ENCODE measurements at places on chromosomes 1 and 21. TPM values are rescaled to one million over a fixed set of nuclear protein-coding genes. Genes with fewer than 3 reads are reported as not detected.
A peak's percentile ranks its signal among the peaks of the same experiment; 100 is the strongest.

DNA sequence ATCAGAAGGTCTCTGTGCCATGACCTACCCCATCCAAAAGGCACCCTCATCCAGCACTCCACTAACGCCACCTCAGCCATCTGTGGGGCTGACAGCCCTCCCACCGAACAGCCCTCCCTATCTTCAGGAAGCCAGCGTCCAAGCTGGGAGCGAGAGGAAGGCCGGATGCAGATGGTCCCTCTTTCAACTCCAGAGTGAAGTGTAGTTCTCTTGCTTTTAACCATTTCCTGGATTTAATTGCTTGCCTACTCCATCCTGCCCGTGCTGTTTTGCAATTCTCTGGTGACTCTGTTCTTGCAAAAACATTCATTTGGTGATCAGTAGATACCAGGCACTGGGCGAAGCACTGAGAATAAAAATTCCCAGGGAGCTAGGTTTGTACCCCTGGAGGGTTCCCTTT is 8.2 kb upstream of the DYRK1A start:
- H3K27ac ChIP-seq = no peak overlapping the region
- no peak overlapping the region for H3K4me3 ChIP-seq
- no peaks in the 10 kb centered on the region for H3K27me3 ChIP-seq
- H3K36me3 ChIP-seq = no peaks in the 10 kb centered on the region

- H3K27me3 ChIP-seq = no peaks in the 10 kb centered on the region
- peak; percentile 44 for DNase-seq
- no peak overlapping the region for H3K4me3 ChIP-seq
Observed at GRCh38 chr1:209601809-209602657, 18.5 kb downstream of the CAMK1G start.

Gene CFAP107
- not detected for total RNA-seq

Gene INSRR
- not detected for total RNA-seq

GRCh38 chr1:84247425-84248220 is 53.9 kb upstream of the SAMD13 start:
- H3K27me3 ChIP-seq = no peaks in the 10 kb centered on the region
- no peaks in the 10 kb centered on the region for H3K36me3 ChIP-seq
- H3K4me3 ChIP-seq = no peak overlapping the region
- H3K27ac ChIP-seq = no peak overlapping the region

GRCh38 chr1:151290709-151291303 is 8.7 kb downstream of the ZNF687 start:
- H3K4me1 ChIP-seq = no peaks in the 10 kb centered on the region
- H3K4me3 ChIP-seq = no peak overlapping the region
- DNase-seq = peak; percentile 23
- no peak overlapping the region for H3K27ac ChIP-seq
- H3K27me3 ChIP-seq = no peaks in the 10 kb centered on the region
- H3K36me3 ChIP-seq = no peaks in the 10 kb centered on the region

- H3K27me3 ChIP-seq = no peaks in the 10 kb centered on the region
- peak; percentile 30 for DNase-seq
- no peaks in the 10 kb centered on the region for H3K36me3 ChIP-seq
- peaks cover under 1% of the 10 kb centered on the region for H3K4me1 ChIP-seq
- no peak overlapping the region for H3K27ac ChIP-seq
Observed at GRCh38 chr1:7552402-7552801, 218.7 kb upstream of the VAMP3 start.

DNA sequence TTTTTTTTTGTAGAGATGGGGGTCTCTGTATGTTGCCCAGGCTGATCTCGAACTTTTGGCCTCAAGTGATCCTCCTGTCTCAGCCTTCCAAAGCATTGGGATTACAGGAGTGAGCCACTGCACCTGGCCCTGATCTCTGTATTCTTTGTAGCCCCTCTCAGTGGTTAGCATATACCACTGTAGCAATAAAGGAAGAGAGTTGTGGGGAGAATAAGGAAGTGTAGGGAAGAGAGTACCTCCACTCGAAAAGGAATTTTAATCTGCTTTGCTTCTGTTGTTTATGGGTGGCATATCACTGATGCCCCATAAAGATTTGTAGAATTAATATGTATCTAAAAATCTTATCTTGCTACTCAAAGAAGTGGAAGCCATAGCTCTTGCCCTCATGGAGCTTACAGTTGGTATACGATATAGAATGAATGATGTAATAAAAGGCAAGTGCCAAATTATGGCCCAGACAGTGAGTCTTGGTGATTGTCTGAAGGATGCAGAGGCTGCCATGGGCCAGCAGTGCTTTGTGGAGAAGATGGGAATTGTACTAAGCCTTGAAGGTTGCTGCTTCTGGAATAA is 96.0 kb downstream of the CLIC6 start:
- DNase-seq = no peak
- no peaks in the 10 kb centered on the region for H3K4me1 ChIP-seq
- no peaks in the 10 kb centered on the region for H3K36me3 ChIP-seq
- no peak overlapping the region for H3K4me3 ChIP-seq

DNA sequence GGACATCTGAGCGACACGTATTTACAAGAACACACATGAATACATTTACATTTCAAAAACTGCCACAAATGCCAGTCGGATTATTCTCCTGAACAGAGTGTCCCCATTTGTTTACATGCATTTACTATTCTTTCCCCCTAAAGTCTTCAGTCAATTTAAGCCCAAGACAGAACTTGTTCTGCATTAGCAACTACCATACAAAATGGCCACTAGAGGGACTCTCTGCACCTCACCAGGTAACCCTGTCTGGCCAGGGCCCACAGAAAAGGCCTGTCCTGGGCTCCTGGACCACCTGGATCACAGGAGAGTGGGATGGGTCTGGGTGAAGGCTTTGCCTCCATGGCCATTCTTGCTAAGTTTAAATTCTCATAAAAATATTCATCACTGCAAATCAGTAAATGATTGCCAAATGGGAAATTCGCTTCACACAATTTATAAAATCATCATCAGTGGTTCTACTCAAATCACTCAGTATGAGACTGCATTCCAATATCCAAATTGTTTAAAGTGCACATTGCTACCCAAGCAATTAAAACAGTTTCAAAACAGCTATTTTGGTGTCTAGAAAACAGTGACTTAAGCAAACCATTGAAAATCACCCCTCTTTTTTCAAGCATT is 12.5 kb upstream of the GUCA2A start:
- no peaks in the 10 kb centered on the region for H3K27me3 ChIP-seq
- H3K27ac ChIP-seq = no peak overlapping the region
- H3K36me3 ChIP-seq = no peaks in the 10 kb centered on the region

Gene RAD54L
- not detected for total RNA-seq

DNA sequence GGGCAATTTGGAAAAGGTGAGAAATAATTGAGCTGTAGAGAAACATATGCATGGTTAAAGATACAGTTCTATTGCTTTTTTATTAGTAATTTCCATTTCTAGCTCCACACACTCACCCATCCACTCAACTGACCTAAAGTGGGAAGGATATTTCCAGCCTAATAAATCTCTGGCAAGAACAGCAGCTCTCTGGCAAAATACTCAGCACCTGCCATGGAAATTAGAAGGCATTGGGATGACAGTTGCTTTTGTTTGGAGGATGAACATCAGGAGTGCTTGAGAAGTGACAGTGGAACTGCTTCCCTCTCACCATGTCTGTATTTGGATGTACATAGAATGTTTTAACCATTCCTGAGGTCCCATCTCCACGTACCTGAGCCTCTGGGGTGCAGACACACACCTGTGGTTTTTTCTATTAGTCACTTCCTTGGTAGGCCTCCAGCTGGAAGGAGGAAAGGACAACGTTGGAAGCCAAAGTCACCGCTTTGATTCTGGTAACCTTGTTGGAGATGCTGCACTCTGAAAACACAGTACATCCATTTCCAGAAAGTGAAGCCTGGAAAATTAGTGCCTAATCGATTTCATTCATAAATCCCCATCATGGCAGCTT is 62.3 kb upstream of the RUNX1 start:
- no peaks in the 10 kb centered on the region for H3K27me3 ChIP-seq
- no peaks in the 10 kb centered on the region for H3K36me3 ChIP-seq
- no peak overlapping the region for H3K27ac ChIP-seq
- DNase-seq = no peak
- no peak overlapping the region for H3K4me3 ChIP-seq

Gene HJV
- not detected for total RNA-seq

Gene NEXN
- 20.1 TPM for total RNA-seq

GRCh38 chr1:13513895-13514546 is at the start of gene LRRC38:
TSS of gene LRRC38 (minus strand) at chr1:13514003. CDS start at chr1:13513593, 410 bp downstream.
- no peaks in the 10 kb centered on the region for H3K27me3 ChIP-seq
- H3K4me1 ChIP-seq = peaks cover 5% of the 10 kb centered on the region
- H3K27ac ChIP-seq = no peak within 1 kb of the TSS

- no peaks in the 10 kb centered on the region for H3K27me3 ChIP-seq
- no peak overlapping the region for H3K4me3 ChIP-seq
- no peak overlapping the region for H3K27ac ChIP-seq
Observed at GRCh38 chr1:61237659-61238358, 155.4 kb downstream of the NFIA start.

GRCh38 chr1:29164588-29164987 is 17.1 kb downstream of the SRSF4 start:
- no peaks in the 10 kb centered on the region for H3K27me3 ChIP-seq
- no peak for DNase-seq
- H3K27ac ChIP-seq = no peak overlapping the region

- no peak overlapping the region for H3K4me3 ChIP-seq
- H3K27ac ChIP-seq = no peak overlapping the region
- no peak for DNase-seq
- H3K36me3 ChIP-seq = no peaks in the 10 kb centered on the region
- peaks cover 1% of the 10 kb centered on the region for H3K4me1 ChIP-seq
- no peaks in the 10 kb centered on the region for H3K27me3 ChIP-seq
Observed at GRCh38 chr21:26954662-26955121, 12.2 kb downstream of the ADAMTS5 start.

DNA sequence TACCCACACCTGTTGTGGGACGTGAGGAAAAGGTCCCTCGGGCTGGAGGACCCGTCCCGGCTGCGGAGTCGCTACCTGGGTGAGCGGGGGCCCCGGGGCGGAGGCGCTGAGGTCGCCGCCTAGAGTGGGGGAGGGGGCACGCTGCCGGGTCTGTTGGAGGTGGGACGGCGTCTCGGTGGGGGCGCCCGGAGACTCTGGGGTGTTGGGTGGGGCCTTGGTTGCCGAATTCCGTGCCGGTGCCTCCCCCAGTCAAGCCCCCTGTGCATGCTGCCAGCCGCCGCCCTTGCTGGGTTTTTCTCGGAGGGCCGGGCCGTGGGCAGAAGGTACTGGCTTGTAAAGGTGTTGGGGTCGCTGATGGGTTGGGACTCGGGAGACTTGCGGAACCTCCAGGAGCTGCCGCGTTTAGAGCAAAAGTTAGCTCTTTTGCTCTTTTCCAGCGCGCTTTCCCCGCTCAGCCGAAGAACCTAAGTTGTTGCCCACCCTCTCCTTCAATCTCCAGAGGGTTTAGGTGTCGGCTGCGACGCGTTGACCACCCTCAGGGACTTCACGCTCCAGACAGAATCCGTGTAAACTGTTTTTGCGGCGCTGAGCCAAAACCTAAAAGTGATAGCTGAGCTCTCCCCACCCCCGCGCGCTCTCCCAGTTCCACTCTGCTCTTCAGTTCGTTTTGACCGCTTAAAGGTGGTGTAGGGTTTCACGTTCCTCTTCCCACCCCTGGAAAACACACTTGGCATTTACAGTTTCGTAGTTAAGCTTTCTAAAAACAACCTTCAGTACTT is at the start of gene MPC2:
TSS of gene MPC2 (minus strand) at position 143 of the 779 bp plus-strand sequence. CDS start 1,231 bp downstream, outside the sequence.
- peak; percentile 83 for DNase-seq
- no peaks in the 10 kb centered on the region for H3K27me3 ChIP-seq
- H3K27ac ChIP-seq = peak within 1 kb of the TSS; percentile 94
- H3K36me3 ChIP-seq = no peaks in the 10 kb centered on the region

- H3K27me3 ChIP-seq = no peaks in the 10 kb centered on the region
- H3K27ac ChIP-seq = no peak overlapping the region
- no peaks in the 10 kb centered on the region for H3K36me3 ChIP-seq
- no peak overlapping the region for H3K4me3 ChIP-seq
- DNase-seq = no peak
Observed at GRCh38 chr1:55420026-55420425, 204.9 kb upstream of the USP24 start.

Gene PADI4
- total RNA-seq = not detected

- no peaks in the 10 kb centered on the region for H3K36me3 ChIP-seq
- H3K4me3 ChIP-seq = no peak overlapping the region
- H3K4me1 ChIP-seq = peaks cover 2% of the 10 kb centered on the region
- no peaks in the 10 kb centered on the region for H3K27me3 ChIP-seq
- H3K27ac ChIP-seq = no peak overlapping the region
- DNase-seq = no peak
Observed at GRCh38 chr21:39531064-39531463, 79.3 kb downstream of the SH3BGR start.

Gene GGPS1
- 15.3 TPM for total RNA-seq

Gene AKR7A3
- 2.0 TPM for total RNA-seq

DNA sequence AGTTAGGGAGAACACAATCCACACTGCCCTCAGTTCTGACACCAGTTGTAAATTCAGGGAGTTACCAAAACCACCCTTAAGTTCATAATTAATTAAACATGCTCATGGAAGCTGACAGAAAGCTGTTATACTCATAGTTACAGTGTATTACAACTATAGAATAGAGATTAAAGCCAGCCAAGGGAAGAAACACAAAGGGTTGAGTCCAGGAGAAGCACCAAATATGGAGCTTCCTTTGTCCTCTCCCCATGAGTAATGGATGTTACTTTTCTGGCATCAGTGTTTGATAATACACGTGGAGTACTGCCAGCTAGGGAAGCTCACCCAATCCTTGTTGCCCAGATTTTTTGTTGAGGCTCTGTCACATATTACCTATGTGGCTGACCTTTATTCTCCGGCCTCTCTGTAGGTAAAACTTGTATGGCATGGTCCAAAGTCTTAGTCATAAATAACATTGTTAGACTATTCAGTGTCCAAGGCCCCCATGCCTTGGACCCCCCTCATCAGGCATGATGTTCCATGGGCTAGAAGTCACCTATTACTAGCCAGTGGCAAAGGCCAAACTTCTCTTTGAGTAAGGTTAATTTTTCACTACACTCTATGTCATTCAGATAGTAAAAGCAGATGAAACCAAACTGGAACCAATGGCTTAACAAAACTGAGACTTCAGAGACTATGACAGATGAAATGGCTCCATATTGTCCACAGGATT is 175.7 kb downstream of the GPR52 start:
- H3K27ac ChIP-seq = no peak overlapping the region
- no peaks in the 10 kb centered on the region for H3K36me3 ChIP-seq
- DNase-seq = no peak
- H3K4me1 ChIP-seq = no peaks in the 10 kb centered on the region
- H3K4me3 ChIP-seq = no peak overlapping the region

Gene PAQR6
- 1.6 TPM for total RNA-seq

Gene AIRE
- not detected for total RNA-seq

DNA sequence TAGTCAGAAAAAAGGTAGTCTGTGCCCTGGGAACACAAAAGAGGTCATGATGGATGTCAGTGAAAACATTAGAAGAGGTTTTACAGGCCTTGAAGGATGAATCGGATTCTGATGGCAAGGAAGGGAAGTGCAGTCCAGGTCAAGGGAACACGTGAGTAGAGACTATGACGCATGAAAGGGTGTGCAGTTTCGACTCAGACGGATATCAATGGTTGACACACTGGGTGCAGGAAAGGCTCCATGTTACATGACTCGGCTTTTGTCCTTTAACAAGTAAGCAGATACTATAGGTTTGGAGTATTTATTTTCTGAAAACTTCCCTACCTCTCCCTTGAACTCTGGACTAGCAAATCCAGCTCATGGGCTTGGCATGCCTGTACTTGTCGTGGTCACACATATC is 55.3 kb downstream of the SEC16B start:
- no peaks in the 10 kb centered on the region for H3K27me3 ChIP-seq
- H3K4me1 ChIP-seq = no peaks in the 10 kb centered on the region
- H3K36me3 ChIP-seq = no peaks in the 10 kb centered on the region
- no peak overlapping the region for H3K27ac ChIP-seq
- DNase-seq = no peak

All from ovary (tissue), 10 donors.